Heart right ventricle (tissue), 16 donors: ENCODE measurements at places on chromosomes 3 and 15. TPM values are rescaled to one million over a fixed set of nuclear protein-coding genes. Genes with fewer than 3 reads are reported as not detected.

- no peak for DNase-seq
These were observed 819.9 kb upstream of the GBE1 start for GRCh38 chr3:82581350-82581749.

The CRYGS gene
- 0.28 TPM for total RNA-seq

GRCh38 chr15:67114846-67115585 is 49.6 kb downstream of the SMAD3 start:
- DNase-seq = no peak

DNA sequence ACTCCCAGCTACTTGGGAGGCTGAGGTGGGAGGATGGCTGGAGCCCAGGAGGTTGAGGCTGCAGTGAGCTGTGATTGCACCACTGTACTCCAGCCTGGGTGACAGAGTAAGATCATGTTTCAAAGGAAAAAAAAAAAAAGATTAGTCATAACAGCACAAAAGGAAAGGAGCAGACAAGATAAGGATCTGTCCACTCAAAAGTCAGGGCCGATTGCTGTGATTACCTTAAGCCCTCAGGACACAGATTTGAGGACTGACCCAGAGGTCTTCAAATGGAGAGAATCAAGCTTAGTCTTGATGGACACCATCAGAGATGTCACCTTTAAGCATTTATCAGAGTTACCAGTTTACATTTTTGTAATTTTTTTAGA is 23.9 kb upstream of the HEG1 start:
- DNase-seq = no peak

The TMEM108 gene
- total RNA-seq = 2.7 TPM

The CKMT1A gene
- total RNA-seq = 0.39 TPM

- no peak for DNase-seq
These were observed 47.5 kb upstream of the SNRK start for GRCh38 chr3:43238801-43239200.

The ITIH1 gene
- not detected for total RNA-seq

GRCh38 chr3:132255041-132255745 is 62.0 kb upstream of the ACP3 start:
- DNase-seq = no peak
